ENCODE measurements at places on chromosomes 2 and 18.

GRCh38 chr2:150486539-150487484, 655 bp downstream of the RND3 start:
- peak; percentile 14 for DNase-seq

GRCh38 chr2:192604295-192604694, 409.6 kb upstream of the TMEFF2 start:
- no peak for DNase-seq

- no peak for DNase-seq
These were observed 407.1 kb downstream of the CDH19 start for GRCh38 chr18:66196805-66197204.

GRCh38 chr2:115083225-115083624, 640.8 kb downstream of the DPP10 start:
- DNase-seq: no peak

- DNase-seq: no peak
These were observed 415.2 kb upstream of the KCNH7 start for GRCh38 chr2:163253621-163254285.

GRCh38 chr2:217096474-217097225, 236.8 kb upstream of the TNP1 start:
- DNase-seq: no peak

DNA sequence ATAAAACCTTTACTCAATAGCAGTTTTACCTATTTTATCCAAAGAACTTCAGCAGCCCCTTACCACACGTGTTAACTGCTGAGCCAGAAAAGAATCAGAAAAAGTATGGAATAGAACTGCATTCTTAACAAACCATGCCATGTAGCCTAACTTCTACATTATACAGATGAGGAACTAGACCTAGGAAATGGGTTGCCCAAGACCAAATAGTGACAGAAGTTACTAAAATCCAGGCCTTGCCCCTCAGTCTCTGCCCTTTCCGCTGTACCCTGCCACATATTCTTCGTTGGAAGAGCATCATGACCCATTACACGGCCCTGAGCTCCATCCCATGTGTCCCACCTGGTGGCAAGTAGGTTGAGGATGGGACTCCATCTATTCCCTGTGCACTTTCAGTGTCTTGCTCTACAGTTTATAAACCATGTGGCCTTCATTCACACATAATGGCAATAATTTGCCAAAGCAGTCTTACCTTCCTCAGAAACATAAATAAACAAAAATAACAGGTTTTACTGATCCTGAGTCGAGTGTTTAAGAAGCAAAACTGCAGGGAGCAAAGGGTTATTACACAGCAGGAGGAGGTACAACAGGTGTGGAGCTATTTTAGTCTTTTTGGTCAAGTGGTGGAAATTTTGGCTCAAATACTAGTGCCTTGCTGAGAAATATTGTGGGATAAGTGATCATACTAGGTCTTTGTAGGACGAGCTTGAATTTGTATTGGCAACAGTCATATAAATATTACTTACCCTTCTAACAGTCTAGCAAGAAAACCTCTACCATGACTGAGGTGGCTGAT, 46.5 kb downstream of the HNRNPLL start:
- DNase-seq: no peak

- peak; percentile 91 for DNase-seq
These were observed 15.0 kb downstream of the HS1BP3 start for GRCh38 chr2:20635675-20636584.

DNA sequence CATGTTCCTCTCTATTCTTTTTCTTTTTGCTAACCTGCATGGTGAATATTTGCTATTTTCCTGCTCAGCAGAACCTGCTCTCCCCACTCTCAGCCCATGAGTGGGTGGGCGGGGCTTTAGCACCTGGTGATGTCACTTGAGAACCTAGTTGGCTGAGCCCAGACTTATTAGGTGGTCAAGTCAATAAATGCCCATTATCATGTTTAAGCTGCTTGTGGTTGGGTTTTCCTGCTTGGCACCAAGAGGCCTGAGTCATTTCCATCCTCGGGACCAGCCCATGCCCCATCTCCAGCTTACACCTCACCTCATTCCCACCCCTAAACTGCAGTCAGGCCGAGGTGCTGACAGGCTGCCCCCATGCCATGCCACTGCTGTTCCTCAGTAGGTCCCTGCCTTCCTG, 226.6 kb downstream of the ANKRD30B start:
- no peak for DNase-seq
